Activated CD4-positive, alpha-beta T cell treated with anti-CD3 and anti-CD28 coated beads for 48 hours (primary cell): ENCODE measurements at places on chromosomes 1 and 21.

DNA sequence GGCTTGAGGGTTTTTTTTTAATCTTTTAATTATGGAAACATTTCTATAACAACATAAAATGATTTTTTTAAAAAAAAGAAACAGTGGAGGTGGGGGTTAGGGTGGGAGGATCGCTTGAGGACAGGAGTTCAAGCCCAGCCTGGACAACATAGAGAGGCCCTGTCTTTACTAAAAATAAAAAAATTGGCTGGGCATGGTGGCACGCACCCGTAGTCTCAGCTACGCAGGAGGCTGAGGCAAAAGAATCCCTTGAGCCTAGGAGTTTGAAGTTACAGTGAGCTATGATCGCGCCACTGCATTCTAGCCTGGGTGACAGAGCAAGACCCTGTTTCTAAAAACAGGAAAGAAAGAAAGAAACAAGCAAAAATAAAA is 32.2 kb upstream of the RNF11 start:
- no peak for DNase-seq

- peak; percentile 25 for DNase-seq
These were observed 81.9 kb downstream of the SLC25A24 start for GRCh38 chr1:108117945-108118902.

DNA sequence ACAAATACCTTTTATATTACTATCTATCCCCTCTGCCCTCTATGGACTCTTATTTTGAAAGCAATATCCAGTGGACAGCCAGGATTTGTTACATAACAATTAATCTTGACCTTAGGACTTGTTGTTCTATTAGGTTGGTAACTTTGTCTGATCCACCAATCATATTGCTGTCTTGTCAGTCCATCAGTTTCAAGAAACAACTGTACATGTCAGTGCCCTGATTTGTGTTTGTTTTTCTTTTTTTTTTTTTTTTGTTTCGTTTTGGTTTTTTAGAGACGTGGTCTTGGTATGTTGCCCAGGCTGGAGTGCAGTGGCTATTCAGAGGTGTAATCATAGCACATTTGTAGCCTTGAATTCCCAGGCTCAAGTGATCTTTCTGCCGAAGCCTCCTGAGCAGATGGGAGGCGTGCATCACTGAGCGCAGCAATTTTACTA is 1.5 kb upstream of the SCP2 start:
- no peak for DNase-seq

DNA sequence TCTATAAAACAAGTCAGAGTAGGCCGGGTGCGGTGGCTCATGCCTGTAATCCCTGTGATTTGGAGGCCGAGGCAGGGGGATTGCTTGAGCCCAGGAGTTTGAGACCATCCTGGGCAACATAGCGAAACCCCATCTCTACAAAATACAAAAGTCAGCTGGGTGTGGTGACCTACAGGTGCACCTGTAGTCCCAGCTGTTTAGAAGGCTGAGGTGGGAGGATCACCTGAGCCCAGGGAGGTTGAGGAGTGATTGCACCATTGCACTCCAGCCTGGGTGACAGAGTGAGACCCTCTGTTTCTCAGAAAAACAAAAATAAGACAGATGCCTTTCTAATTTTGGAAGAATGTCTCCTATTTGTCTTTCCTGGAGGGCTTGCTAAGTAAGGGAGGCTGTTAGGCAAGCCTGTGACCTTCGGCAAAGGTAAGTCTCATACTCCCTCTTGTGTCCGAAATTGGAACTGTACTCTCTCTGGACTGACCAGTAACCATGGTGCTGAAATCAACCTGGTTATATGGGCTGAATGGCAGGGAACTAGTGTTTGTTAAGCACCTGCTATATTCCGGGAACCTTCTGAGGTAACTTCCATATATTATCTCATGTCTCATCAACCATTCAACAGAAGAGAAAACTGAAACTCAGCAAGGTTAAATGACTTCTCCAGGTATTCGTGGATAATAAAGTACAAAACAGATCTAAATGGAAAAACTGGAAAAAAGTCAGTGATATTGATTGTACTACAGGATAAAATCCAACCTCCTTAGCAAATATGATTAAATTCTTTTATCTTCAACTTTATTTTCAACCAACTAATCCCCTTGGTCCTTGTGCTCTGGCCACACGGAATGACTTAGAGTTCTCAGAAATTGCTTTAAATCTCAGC is 11.8 kb upstream of the RAB3B start:
- DNase-seq = peak; percentile 42

GRCh38 chr1:180213401-180214170 is 16.5 kb upstream of the LHX4 start:
- peak; percentile 68 for DNase-seq

- no peak for DNase-seq
These were observed 352.5 kb upstream of the VAMP3 start for GRCh38 chr1:7418442-7419080.

DNA sequence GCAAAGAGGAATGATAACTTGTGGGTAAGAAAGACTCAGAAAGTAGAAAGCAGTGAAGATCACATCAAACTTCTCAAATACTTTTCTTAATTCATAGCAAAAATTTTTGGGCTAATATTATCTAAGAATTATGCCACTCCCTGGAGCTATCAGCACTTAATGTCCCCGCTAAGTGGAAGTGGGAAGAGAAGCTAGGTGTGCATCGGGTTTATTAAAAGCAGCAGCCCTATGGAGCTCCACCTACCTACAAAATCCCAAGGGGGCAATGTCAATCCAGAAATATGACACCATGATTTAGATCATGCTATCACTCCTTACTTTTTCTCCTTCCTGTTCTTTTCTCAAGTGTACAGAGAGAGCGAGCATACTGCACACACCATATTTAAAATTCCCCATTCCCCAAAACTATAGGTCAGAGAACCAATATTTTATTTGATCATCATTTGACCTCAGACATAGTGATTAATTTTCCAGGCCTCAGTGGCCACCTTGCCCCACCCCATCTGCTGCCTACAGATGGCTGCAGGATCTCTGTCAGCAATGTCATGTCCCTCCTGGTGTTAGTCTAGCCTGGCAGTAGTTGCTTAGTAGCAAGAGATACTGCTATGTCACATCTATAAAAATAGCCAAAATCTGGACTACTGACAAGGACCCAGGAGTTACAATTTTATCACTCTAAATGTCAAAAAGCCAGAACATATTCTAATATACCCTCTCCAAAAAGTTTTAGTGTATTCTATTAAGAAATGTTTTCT is 66.6 kb downstream of the MAP3K21 start:
- DNase-seq = no peak
